ENCODE measurements at places on chromosomes 3 and 15. TPM values are rescaled to one million over a fixed set of nuclear protein-coding genes. Genes with fewer than 3 reads are reported as not detected.

The COMMD4 gene
- total RNA-seq, result 97.7 TPM

The ITIH4 gene
- 4.1 TPM for total RNA-seq

The IGSF10 gene
- total RNA-seq, result 10.8 TPM

The SUCLG2 gene
- 40.1 TPM for total RNA-seq

The PCSK6 gene
- 6.5 TPM for total RNA-seq

The ERICH6 gene
- total RNA-seq, result not detected

The WDR72 gene
- 2.0 TPM for total RNA-seq

The MITF gene
- 8.7 TPM for total RNA-seq

DNA sequence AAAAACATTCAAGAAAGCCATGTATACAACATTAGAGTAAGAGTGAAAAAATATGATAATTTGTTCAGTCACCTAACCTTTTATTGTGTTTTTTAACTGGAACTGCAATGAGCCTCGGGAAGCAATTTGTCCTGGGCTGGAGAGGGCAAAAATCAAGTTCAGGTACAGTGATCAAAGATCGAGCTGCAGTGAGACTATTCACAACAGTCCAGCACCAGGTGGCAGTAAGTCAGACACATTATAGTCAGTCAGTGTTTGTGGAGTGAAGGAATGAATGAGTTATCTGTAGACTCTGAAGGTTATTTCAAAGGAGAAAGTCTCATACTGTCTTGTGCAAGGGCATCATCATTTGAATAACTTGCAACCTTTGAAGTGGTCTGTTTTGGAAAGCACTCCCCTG is 116.6 kb downstream of the CHDH start:
- no peak for DNase-seq

DNA sequence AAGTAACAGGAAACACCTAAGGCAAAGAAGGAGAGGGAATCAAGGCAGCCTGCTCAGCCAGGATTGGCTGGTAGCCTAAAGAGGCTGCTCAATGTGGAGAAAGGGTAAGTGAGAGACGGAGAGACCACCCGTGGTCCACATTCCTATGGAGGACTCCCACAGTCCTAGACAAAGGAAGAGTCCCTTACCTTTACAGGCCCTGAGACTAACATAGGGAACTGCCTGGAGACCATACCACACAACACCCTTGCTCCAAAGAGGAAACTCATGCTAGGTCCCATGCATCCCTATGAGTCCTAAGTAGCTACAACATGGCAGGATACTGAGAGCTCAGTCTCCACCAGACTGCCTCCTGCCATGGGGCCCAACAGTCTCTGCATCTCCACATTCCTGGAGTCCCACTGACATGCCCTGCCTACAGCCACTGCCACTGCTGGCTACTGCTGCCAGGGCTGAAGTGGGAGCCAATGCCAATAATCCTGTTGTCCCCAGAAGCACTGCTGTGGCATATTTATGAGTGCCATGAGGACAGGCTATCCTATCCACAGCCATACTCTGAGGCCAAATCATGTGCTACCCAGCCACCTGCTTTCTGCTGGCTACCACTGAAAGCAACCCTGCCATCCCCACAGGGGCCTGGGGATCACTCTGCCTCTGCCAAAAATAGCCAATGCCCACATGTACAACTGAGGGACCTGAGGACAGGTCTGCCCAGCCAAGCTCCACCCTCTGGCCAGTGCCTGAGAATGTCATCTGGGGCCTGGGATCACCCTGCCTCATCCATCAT is 45.0 kb downstream of the COPS2 start:
- DNase-seq, result no peak

- no peak for DNase-seq
Observed at GRCh38 chr3:149610351-149611105, 47.3 kb downstream of the WWTR1 start.

- no peak for DNase-seq
Observed at GRCh38 chr15:97420130-97420529, 540.4 kb upstream of the ARRDC4 start.

- no peak for DNase-seq
Observed at GRCh38 chr3:196072313-196072712, 9.6 kb downstream of the TFRC start.

DNA sequence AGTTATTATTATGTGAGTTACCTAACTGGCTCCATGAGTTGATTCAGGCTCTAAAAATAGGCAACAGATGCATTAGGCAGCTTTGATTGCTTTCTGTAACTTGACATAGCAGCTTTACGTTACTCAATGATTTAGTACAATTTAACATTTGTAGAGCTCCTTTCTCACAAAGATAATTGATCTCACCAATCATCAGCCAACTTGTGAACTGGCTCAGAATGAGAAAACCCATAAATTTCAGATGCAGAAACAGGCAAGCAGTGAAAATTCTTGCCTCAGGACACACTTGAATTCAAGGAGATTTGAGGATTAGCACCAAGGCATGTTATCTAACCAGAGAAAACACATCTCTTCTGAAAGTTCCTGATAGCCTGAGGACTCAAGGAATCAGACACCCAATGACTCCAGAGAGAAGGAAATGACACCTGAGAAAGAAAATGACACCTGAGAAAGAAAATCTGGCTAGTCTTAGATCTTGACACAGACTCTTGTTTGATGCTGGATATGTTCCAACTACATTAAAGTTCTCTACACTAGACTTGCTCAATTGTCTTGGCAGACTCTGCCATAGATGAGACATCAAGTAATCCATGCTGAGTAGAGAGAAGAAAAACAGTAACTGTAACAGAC is 315.1 kb upstream of the CBLB start:
- no peak for DNase-seq

Measured in type B pancreatic cell (in vitro differentiated cells).